ENCODE measurements at places on chromosomes 2 and 18.

GRCh38 chr18:23450022-23450421 lies 3.1 kb upstream of the RIOK3 start:
- no peak for DNase-seq

DNA sequence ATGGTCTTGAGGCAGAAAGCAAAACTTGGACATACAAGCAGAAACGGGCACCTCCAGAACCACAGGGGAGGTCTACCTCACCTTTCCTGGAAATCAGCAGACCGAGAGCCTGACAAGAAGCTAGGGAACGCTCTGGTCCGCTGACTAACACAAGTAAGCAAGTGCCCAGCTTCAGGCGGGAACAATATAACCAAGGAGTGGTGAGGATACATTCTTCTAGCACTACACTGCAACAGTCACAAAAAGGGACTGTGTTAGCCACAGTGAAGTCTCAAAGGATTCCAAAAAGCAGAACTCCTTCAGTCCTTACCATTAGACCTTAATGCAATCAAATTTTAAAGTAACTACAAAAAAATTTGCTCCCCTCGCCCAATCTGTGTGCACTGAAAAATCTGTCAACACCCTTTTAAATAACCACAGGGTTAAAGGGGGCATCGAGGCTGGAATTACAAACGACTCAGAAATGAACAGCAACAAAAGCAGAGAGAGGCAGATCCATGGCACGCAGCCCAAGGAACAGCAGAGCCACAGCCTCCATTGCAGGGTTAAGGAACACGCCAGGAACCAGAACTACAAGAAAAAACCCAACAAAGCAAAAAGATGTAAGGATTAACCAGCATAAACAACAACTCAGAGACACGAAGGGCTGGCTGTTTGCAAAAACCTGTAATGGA lies 7.1 kb downstream of the THAP4 start:
- DNase-seq = no peak

DNA sequence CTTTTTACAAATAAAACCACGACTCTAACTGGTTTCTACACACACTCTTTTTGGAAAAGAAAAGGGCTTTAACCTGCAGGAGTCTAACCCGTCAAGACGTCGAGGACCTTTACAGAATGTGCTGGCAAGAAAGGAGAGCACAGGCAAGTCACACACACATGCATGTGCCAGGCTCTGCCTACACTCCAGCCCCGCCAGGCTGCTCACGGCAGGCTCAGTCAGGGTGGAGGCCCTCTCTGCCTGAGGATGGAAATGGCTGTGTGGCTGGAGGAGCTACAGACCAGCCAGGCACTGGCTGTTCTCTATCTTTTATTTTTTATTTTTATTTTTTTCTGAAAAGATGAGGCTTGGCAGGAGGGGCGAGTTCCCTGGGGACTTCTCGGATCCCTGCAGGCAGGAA lies 10.2 kb downstream of the SIX3 start:
- no peak for DNase-seq

DNA sequence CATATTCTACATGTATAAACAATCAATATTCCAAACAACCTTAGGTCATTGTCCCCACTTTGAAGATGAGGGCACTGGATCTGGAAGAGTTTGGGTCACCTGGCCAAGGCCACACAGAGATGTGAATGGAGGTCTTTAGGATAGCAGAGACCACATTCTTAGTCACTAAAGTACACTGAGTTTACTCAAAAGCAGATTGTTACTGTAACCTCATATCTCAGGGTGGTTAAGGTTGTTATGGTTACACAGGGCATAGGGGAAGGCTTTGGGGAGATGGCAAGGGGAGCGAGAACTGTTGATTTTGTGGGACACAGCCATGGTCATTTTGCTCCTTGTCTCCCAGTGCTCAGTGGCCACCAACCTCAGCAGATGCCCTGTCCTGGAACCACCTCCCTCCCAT lies 109.4 kb downstream of the GATA6 start:
- DNase-seq = no peak

DNA sequence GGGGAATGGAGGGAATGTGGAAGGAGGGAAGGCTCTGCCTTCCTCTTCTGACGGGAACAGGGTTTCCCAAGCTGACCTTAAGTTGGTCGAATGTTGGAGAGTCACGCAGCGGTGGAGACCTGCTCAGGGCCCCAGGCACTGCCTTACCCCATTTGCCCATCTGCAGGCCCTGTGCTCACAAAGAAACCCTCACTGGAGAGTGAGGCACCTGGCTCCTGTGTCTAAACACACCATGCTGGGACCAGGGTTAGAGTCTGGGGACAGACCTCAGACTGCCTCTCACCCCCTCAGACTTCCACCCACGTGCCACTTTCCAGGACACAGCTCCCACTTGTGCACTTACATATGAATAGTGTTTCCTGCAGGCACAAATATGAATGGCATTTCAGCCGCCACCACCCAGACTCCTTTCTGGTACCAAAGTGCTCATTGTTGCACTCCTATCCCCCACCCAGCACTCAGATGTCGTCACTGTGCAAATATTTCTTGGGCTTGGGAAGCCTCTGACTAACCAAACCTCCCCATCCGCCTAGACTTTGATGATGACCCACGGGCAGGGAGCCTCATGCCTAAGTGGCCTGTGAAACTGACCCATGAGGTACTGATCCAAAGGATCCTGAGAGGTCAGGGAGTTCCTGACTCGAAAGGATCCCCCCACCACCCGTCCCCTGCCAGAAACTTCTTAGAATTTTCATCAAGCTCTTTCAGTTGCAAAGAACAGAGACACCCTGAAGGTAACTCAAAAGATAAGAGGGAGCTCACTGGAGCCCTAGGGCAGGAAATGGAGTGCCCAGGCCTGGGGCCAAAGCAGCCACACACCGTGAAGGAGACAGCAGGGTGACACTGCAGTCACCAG lies 78.3 kb downstream of the STPG4 start:
- DNase-seq = no peak

DNA sequence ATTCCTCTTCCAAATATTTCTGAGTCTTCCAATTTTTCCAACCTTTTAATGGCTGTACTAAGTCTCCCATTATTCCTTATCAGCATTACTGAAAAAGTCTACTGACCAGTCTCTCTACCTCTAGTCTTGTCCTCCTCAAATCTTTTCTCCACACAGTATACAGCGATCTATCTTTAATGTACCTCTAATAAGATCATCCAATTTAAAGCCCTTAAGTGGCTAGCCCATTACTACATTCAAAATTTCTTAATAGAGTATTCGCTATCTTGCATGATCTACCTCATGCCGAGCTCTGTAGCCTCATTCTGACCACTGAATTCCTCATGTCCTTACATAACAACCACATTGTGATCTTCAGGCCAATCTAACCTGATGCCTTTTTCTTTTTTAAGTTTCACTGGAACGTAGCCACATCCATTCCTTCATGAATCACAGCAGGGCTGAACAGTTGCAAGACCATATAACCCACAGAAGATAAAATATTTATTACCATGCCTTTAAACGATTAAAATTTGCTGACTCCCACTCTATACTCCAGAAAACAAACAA lies 57.9 kb downstream of the SLC66A3 start:
- DNase-seq = no peak

- no peak for DNase-seq
These were observed 522.8 kb upstream of the RAB6C start for GRCh38 chr2:129456691-129457090.

Data from CD4-positive, alpha-beta T cell treated with Interleukin-6 for 4 hours (primary cell).